Muscle of back (tissue), 13 donors: ENCODE measurements at places on chromosomes 6 and 20. TPM values are rescaled to one million over a fixed set of nuclear protein-coding genes. Genes with fewer than 3 reads are reported as not detected.

- DNase-seq, result no peak
These were observed 60.4 kb downstream of the SOBP start for GRCh38 chr6:107550241-107550840.

- DNase-seq, result no peak
These were observed 29.4 kb upstream of the KIF25 start for GRCh38 chr6:167968091-167968490.

DNA sequence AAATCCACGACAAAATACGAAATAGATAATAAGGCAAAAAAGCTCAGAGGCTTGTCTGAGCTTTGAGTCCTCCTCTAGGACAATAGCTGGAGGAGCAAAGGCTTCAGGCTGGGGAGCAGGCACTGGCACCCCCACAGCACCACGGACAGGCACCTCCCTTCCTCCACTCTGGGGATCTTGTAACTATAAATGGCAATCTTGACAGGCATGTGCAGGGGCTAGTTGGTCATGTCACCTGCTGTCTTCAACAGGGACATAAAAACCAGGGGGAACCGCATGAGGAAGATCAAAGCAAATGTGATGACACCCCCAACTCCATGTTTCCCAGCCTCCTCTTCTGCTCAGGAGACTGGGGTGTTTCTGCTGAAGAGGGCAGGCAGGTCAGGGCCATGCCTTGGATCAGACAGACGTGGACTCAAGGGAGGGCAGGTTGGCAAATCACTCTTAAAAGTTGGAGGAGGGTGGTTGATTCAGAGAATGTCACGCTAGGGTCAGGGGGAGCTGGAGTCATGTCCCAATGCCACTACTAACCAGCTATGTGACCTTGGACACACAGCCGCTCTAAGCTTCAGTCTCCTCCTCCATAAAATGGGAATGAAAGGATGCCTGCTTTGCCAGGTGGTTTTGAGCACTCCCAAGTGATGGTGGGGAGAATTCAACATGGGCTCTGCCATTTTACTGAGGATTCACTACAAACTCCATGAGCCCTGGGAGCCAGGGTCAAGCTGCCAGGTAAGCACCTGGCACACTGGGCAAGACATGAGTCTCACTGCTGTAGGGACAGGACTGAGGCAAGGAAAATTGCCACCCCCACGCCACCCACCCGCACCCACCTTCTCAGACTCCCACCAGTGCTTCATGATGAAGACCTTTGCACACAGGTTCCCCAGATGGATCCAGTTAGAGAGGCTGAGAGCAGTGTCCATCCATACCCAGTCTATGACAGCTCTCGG, 48.0 kb downstream of the NPEPL1 start:
- no peak for DNase-seq

GRCh38 chr6:37225350-37226169, 32.0 kb upstream of the TBC1D22B start:
- DNase-seq, result no peak

GRCh38 chr6:126633373-126633772, 293.5 kb downstream of the CENPW start:
- no peak for DNase-seq

DNA sequence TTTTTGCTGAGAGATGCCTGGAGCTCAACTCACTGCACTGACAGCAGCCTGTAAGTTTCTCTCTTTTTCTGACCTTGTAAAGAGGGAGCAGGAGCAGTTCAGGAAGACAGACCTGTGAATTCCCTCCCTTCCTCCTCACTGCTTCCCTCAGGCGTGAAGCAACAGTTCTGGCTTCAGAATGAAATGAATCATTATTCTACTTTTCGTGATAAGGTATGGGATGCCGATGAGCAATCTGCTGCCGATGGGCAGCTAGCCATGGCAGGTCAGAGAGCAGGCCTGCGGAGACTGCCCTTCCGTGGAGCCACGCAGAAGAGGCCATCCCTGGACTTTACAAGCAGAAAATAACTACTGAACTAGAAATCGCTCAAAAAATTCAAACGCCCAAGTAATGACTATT, 426.5 kb upstream of the RNF217 start:
- no peak for DNase-seq

DNA sequence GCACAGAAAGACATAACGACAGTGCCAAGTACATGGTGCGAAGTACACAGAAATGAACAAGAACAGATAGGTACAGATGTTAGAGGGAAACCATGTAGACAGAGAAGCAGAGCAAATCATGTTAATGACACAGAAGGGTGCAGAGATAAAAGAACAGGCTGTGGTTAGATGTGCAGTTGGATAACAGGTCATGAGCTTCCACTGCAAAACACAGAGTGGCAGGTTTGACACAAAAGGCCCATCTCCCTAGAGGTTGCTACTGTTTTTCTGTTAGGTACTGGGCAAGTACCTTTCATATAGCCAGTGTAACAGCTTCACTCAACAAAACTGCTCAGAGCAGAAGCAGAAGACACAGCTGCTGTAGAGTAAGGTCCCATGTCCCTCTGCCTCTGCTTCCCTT, 84.6 kb downstream of the AK9 start:
- no peak for DNase-seq

GRCh38 chr6:56244089-56244488, 3.3 kb downstream of the COL21A1 start:
- DNase-seq, result no peak

DNA sequence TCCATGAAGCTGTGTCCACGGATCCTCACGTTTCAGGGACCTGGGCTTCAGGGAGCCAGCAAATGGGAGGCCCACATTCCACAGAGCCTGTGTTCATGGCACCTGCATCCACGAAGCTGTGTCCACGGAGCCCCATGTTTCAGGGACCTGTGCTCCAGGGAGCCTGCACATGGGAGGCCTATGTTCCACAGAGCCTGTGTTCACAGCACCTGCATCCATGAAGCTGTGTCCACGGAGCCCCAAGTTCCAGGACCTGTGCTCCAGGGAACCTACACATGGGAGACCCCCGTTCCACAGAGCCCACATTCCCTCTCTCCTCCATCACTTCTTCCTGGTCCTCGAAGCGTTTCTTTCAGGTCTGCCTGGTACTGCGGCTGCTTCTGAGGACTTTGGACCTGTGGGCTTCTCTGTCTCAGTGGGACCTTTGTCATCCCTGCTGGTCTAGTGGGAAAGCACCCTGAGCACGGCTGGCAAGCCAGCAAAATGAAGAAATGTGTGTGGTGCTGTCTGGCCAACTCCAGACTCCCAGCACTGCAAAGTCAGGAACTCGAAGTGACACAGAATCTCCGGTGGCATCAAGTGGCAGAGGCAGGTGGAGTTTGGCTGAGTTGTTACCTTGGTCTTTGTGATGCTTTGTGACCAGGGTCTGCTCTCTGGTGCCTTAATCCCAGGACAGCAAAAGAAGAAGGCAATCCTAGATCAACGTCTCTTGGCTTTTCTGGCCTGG, 245.9 kb downstream of the DLL1 start:
- no peak for DNase-seq

DNA sequence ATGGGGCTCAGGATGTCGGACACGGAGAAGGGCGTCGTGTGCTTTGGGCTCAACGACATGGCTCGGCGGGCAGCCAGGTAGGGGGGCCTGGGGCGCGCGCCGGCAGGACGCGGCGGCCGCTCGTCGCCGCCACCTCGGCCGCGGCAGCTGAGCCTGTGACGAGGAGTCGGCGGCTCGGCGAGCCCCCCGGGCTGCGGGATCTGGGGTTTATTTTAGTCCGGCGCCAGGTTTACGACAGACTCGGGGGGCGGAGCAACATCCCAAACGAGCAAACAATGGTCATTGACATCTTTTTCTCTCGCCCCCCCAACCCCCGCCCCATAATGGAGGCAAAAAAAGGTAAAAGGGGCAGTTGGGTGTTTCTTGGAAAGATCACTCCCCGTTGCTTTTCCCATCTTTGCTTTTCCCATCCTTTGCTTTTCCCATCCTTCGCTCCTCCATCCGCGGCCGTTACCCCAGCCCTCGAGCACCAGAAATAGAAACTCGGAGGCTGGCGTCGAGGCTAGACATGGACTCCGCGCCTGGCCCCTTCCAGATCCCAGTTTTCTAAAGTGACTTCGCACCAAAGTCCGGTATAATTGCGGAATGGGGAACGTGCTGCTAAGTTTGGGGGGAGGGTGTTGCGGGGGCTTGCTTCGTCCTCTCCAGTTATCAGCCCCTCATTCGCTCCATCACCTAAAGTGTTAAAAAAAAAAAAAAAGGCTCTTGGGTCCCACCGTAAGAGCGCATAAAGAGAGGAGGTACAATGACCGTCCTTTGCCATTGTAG, at the start of gene NKX2-4:
TSS of gene NKX2-4 (minus strand) at position 186 of the 768 bp plus-strand sequence. CDS start at position 59, 127 bp downstream.
- no peak for DNase-seq

DNA sequence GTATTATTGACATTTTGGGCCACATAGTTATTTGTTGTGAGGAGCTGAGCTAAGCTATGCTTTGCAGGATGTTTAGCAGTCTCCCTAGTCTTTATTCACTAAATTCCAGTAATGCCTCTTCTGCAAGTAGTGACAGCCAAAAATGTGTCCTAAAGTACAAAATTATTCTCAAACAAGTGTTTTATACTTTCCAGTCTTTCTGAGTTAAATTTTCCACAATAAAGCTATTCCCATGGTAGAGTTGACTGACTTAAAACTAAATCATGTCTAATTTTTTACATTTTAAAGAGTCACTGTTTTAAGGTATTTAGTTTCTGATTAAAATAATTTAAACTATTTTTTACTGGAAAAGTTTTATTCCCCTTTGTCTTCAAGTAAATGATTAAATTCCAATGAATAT, 717.8 kb upstream of the HS3ST5 start:
- DNase-seq, result peak; percentile 57

DNA sequence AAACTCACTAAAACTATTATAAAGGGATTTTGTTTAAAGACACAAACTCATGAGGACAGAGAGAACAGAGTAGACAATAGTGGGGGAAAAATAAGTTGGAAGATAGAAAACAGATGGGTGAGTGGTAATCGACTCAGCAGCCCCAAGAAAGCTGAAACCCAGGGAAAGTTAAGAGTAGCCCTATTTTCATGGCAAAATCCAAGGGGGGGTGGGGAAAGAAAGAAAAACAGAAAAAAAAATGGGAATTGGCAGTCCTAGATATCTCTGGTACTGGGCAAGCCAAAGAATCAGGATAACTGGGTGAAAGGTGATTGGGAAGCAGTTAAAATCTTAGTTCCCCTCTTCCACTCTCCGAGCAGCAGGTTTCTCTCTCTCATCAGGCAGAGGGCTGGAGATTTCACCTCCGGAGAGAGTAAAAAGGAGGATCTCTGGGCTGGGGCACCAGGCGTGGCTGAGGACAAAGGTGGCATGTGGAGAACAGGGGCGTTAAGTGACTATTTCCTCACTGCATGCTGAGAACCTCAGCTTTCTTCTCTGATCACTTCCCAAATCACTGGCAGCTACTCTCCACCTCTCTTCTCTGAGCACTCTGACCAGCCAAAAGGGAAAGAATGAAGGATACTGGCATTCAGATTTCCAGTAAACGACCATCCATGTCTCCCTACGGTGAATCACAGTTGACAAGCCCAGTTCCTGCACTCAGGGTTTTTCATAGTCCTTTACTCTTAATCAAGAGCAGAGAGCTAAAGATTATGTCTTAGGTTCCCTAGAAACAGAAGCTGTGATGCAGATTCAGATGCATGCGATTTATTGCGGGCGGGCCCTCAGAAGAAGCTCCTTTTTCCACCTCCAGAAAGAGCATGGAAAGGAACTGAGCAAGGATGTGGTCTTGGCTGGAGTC, 7.3 kb upstream of the RNF24 start:
- peak; percentile 70 for DNase-seq

DNA sequence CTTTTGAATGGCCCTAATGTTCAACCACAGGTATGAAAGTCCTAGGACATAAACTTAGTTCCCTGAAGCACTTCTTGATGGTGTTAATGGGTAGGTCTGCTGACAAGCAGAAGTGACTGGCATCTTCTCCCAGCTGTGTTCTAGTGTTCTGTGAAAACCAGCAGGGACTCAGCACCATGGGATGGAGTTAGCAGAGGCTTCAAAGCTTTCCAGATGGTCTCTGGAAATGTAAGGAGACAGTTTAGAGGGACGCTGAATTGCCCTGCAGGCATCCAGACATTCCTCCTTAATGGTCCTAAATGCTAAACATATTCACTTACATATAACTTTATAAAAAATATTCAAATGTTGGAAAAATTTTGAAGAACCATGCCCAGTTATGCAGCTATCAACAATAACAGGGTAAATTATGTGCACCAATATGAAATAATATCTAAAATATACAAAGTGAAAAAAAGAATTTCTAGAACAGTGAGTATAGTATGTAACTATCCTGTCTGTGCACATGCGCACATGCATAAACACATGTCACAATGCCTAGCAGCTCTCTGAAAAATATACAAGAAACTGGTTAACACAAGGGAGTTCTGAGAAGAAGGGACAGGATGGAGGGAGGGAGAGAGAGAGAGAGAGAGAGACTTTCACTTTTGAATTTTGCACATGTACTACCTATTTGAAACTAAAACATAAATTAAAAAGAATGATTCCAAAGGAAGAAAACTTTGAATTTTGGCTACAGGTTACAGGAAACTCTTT, 87.2 kb downstream of the PRDM1 start:
- DNase-seq, result no peak

- DNase-seq, result no peak
These were observed 5.3 kb upstream of the SERPINB6 start for GRCh38 chr6:2976571-2977085.

- peak; percentile 73 for DNase-seq
These were observed at the start of gene ZBTB46 for GRCh38 chr20:63830841-63831588. Gene ZBTB46 (minus strand): TSS chr20:63831264. CDS start chr20:63790757, 40,507 bp downstream.

- DNase-seq, result no peak
These were observed 4.1 kb upstream of the SPAG4 start for GRCh38 chr20:35611482-35611881.

- DNase-seq, result no peak
These were observed 312.0 kb downstream of the SAMD5 start for GRCh38 chr6:147820520-147820919.

DNA sequence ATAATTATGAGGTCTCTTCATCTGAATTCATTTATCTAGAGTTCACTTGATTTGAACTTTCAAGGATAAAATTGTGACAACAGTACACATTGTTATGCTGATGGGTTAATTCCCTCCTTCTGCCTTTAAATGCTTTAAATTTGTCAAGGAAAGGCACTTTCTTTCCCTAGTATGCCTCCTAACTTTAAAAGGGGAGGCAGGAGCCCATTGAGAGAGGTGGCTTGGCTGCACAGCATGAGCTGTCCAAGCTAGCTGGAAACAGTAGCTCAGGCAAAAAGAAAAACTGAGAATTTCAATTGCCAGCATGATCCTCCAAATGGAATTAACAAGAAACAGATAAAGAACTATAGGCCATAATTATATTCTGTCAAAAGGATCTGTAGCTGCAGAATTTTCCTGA, 243.3 kb upstream of the GRIK2 start:
- DNase-seq, result no peak

GRCh38 chr20:37343212-37343993, 2.5 kb upstream of the SRC start:
- no peak for DNase-seq

The CCHCR1 gene
- polyA plus RNA-seq, result 11.1 TPM

The THBS2 gene
- polyA plus RNA-seq, result 69.3 TPM

The ENPP1 gene
- polyA plus RNA-seq, result 11.5 TPM

The CFAP61 gene
- polyA plus RNA-seq, result 7.8 TPM

The VSX1 gene
- not detected for polyA plus RNA-seq
